ENCODE measurements at places on chromosomes 7 and 10. TPM values are rescaled to one million over a fixed set of nuclear protein-coding genes. Genes with fewer than 3 reads are reported as not detected.

DNA sequence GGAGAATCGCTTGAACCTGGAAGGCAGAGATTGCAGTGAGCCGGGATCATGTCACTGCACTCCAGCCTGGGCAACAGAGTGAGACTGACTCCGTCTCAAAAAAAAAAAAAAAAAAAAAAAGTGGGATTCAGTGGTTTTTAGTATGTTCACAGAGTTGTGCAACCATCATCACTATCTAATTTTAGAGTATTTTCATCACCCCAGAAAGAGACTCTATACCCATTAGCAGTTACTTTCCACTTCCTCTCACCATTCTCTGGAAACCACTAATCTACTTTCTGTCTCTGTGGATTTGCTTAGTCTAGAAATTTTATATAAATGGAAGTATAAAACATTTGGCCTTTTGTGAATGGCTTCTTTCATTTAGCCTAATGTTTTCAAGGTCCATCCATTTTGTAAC is 113.4 kb downstream of the ST7 start:
- H3K27me3 ChIP-seq = no peaks in the 10 kb centered on the region
- no peak overlapping the region for H3K27ac ChIP-seq
- no peak overlapping the region for H3K4me3 ChIP-seq
- DNase-seq = no peak
- peaks cover 2% of the 10 kb centered on the region for H3K4me1 ChIP-seq
- no peaks in the 10 kb centered on the region for H3K36me3 ChIP-seq

DNA sequence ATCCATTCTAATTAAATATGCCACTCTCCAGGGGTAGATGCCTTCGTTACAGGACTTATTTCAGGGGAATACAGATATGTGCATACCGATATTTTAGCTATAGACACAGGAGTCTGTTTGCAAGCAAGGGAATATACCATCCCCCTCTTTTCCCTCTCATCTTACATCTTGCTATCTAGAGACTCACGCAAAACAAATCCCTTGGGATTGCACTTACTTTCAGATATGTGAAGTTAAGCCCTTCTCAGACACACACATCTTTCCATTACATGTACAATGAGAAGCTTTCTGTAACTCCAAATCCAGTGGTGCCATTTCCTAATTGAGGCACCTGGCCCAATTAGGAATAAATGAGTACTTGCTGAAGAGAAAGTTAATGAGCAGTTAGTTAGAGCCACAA is 250.4 kb upstream of the FZD8 start:
- no peak overlapping the region for H3K27ac ChIP-seq
- H3K27me3 ChIP-seq = no peaks in the 10 kb centered on the region
- no peaks in the 10 kb centered on the region for H3K36me3 ChIP-seq

- H3K4me3 ChIP-seq = no peak overlapping the region
- peaks cover 3% of the 10 kb centered on the region for H3K36me3 ChIP-seq
These were observed 15.7 kb downstream of the NOLC1 start for GRCh38 chr10:102167861-102168260.

- H3K4me1 ChIP-seq = no peaks in the 10 kb centered on the region
- no peak overlapping the region for H3K27ac ChIP-seq
- H3K36me3 ChIP-seq = no peaks in the 10 kb centered on the region
- no peak overlapping the region for H3K4me3 ChIP-seq
These were observed 141.3 kb downstream of the CFTR start for GRCh38 chr7:117621075-117621618.

DNA sequence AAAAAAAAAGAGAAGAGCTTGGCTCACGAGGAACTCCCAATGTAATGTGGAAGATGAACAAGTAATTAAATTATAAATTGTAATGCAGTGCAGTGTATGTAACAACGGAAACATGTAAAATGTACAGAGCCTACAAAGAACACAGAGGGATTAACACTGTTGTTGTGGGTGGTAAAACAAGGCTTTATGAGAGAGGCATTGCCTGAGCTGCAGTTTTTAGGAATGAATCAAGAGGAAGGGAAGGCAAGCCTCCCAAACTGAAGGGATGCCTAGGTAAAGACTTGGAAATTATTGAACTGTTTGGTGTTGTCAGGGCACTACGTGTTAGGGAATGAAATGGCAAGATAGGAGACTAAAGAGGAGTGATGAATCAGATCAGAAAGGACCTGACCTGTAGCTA is 213.7 kb downstream of the HTR7 start:
- H3K27ac ChIP-seq = no peak overlapping the region
- H3K4me1 ChIP-seq = peaks cover 10% of the 10 kb centered on the region
- DNase-seq = no peak

DNA sequence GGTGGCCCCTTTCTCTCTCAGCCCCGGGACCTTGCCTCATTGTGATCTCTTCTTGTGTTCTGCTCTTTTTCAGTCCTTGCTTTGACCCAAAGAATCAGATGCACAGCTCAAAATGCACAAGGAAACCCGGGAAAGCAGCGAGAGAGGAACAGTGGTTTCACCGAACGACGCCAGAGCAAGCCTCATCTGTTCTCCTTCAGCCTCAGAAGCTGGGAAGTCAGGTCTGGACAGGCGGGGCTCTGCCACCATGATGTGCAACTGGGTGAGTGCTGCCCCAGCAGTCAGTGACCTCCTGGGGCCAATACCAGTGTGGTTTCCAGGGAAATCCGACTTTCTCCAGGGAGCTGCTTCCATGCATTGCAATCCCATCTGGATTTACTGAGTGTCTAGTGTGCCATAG is 133.4 kb downstream of the PRKCQ start:
- H3K4me1 ChIP-seq = no peaks in the 10 kb centered on the region
- H3K4me3 ChIP-seq = no peak overlapping the region
- H3K36me3 ChIP-seq = no peaks in the 10 kb centered on the region
- no peaks in the 10 kb centered on the region for H3K27me3 ChIP-seq

- H3K36me3 ChIP-seq = no peaks in the 10 kb centered on the region
- no peak overlapping the region for H3K4me3 ChIP-seq
- H3K27ac ChIP-seq = no peak overlapping the region
These were observed 17.1 kb downstream of the PLXDC2 start for GRCh38 chr10:19833170-19833824.

GRCh38 chr10:109892931-109893330 is 30.4 kb downstream of the XPNPEP1 start:
- no peak overlapping the region for H3K4me3 ChIP-seq
- no peaks in the 10 kb centered on the region for H3K36me3 ChIP-seq

DNA sequence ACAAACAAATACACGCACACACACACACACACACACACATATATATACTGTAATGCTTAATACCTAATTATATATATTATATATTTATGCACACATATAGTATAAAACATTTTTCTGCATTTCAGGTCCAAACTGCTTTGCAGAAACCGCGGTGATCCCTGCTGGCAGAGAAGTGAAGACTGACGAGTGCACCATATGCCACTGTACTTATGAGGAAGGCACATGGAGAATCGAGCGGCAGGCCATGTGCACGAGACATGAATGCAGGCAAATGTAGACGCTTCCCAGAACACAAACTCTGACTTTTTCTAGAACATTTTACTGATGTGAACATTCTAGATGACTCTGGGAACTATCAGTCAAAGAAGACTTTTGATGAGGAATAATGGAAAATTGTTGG is 138.5 kb downstream of the VWC2 start:
- DNase-seq = no peak
- no peak overlapping the region for H3K27ac ChIP-seq
- no peak overlapping the region for H3K4me3 ChIP-seq
- no peaks in the 10 kb centered on the region for H3K27me3 ChIP-seq
- H3K4me1 ChIP-seq = no peaks in the 10 kb centered on the region

GRCh38 chr7:49001610-49002033 is 77.3 kb downstream of the CDC14C start:
- no peaks in the 10 kb centered on the region for H3K4me1 ChIP-seq
- no peaks in the 10 kb centered on the region for H3K36me3 ChIP-seq
- no peak overlapping the region for H3K4me3 ChIP-seq
- DNase-seq = no peak

DNA sequence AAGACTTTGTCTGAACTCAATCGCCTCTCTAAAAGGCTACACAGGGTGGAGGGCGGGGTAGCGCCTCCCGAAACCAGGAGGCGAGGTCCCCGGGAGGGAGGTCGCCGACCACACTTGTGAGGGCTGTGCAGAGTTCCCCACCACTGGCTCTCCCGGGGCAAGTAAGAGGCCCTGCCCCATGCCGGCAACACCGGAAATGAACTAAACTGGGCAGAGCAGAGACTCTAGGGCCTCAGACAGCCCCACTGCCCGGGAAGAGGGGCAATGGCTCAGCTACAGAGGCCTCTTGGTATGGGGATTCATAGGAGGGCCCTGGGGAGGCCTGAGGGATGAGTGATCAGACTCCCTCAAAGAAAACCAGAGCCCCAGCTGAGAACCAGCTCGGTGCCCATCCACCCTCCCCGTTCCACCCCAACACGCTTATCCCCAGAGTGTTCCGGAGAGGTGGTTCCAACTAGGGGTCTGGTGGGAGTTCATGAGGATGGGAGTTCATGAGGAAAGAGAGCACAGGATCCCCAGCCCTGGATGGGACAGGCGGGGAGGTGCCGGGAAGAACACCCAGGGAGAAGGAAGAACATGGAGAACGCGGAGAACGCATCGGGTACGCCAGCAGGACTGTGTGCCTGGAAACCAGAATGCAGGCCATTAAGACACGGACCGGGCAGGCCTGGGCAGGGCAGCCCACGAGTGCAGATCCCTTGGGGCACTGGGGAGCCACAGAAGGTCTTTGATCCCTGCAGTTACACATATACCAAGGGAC is 89.4 kb upstream of the MYL10 start:
- H3K27ac ChIP-seq = no peak overlapping the region
- no peak for DNase-seq
- no peaks in the 10 kb centered on the region for H3K4me1 ChIP-seq
- H3K36me3 ChIP-seq = no peaks in the 10 kb centered on the region

GRCh38 chr7:90678986-90679385 is 82.9 kb downstream of the CDK14 start:
- H3K4me1 ChIP-seq = no peaks in the 10 kb centered on the region
- no peak overlapping the region for H3K4me3 ChIP-seq
- DNase-seq = no peak
- H3K27ac ChIP-seq = no peak overlapping the region
- H3K27me3 ChIP-seq = no peaks in the 10 kb centered on the region

DNA sequence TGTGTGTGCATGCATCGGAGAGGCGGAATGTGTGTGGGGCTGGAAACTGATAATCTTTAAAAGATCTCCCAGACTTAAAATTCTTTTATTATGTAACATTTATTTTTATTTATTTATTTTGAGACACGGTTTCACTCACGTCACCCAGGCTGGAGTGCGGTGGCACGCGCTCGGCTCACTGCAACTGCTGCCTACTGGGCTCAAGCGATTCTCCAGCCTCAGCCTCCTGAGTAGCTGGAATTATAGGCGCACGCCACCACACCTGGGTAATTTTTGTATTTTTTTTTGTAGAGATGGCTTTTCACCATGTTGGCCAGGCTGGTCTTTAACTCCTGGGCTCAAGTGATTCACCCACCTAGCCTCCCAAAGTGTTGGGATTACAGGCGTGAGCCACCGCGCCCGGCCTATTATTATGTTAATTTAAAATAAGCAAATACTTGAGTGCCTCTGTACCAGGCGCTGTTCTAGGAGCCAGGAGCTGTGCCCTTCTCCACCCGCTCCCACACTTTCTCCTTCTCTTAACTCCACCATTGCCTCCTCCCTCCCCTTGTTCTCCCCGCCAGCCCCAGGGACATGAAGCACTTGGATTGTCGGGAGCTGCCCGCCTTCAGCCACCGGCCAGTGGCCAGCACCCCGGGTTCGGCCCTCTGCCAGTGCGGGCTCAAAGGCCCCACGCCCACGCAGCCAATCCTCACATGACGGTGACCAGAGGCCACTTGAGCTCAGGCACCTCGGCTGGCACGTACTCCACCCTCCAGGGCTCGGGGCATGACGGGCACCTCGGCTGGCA is 163.6 kb downstream of the DNAJB6 start:
- no peak overlapping the region for H3K27ac ChIP-seq
- H3K27me3 ChIP-seq = no peaks in the 10 kb centered on the region
- H3K4me1 ChIP-seq = no peaks in the 10 kb centered on the region
- H3K4me3 ChIP-seq = no peak overlapping the region
- DNase-seq = peak; percentile 55
- H3K36me3 ChIP-seq = no peaks in the 10 kb centered on the region

GRCh38 chr7:93843260-93843659 is 47.3 kb downstream of the TFPI2 start:
- no peak overlapping the region for H3K4me3 ChIP-seq
- H3K36me3 ChIP-seq = no peaks in the 10 kb centered on the region
- DNase-seq = no peak
- H3K4me1 ChIP-seq = peaks cover 3% of the 10 kb centered on the region
- no peak overlapping the region for H3K27ac ChIP-seq

- no peaks in the 10 kb centered on the region for H3K36me3 ChIP-seq
- H3K4me3 ChIP-seq = no peak overlapping the region
- no peak for DNase-seq
- H3K27me3 ChIP-seq = no peaks in the 10 kb centered on the region
- no peaks in the 10 kb centered on the region for H3K4me1 ChIP-seq
These were observed 46.1 kb downstream of the CPEB3 start for GRCh38 chr10:92244796-92245195.

DNA sequence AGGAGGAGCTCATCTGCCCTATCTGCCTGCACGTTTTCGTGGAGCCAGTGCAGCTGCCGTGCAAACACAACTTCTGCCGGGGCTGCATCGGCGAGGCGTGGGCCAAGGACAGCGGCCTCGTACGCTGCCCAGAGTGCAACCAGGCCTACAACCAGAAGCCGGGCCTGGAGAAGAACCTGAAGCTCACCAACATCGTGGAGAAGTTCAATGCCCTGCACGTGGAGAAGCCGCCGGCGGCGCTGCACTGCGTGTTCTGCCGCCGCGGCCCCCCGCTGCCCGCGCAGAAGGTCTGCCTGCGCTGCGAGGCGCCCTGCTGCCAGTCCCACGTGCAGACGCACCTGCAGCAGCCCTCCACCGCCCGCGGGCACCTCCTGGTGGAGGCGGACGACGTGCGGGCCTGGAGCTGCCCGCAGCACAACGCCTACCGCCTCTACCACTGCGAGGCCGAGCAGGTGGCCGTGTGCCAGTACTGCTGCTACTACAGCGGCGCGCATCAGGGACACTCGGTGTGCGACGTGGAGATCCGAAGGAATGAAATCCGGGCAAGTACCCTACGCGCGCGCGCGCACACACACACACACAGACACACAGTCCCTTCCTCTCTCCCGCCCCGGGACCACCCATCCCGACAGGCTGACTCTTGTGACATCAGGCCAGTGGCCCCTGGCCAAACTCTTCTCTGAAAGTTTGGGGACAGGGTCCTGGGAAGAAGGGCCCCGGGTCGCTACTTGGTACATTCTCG is 538 bp downstream of the TRIM8 start:
- no peaks in the 10 kb centered on the region for H3K36me3 ChIP-seq
- DNase-seq = peak; percentile 93
- peak overlapping the region; percentile 95 for H3K27ac ChIP-seq
- H3K4me1 ChIP-seq = no peaks in the 10 kb centered on the region
- peak overlapping the region; percentile 88 for H3K4me3 ChIP-seq

- H3K27ac ChIP-seq = no peak overlapping the region
- no peaks in the 10 kb centered on the region for H3K4me1 ChIP-seq
- H3K36me3 ChIP-seq = no peaks in the 10 kb centered on the region
- DNase-seq = no peak
- H3K27me3 ChIP-seq = no peaks in the 10 kb centered on the region
These were observed 325.1 kb downstream of the PTPRN2 start for GRCh38 chr7:158262284-158263109.

Gene OR6B1
- total RNA-seq = not detected

Gene DENND11
- 31.6 TPM for total RNA-seq

Gene PRLHR
- total RNA-seq = not detected

Gene RBP3
- total RNA-seq = not detected

Gene RNF32
- not detected for total RNA-seq

Gene NEURL1
- total RNA-seq = 0.18 TPM

Gene PARD3
- total RNA-seq = 33.0 TPM

Gene LRRN3
- total RNA-seq = 0.51 TPM

Gene IL6
- 13.1 TPM for total RNA-seq

Measured in aorta (tissue), 5 donors.